NCI-H510A treated with DMSO at 0.1 percent for 48 hours (cell line): ENCODE measurements at places on chromosomes 1 and 21.

GRCh38 chr1:17696417-17697301 is 58.5 kb upstream of the ACTL8 start:
- DNase-seq, result no peak

- no peak for DNase-seq
Measured at GRCh38 chr1:15540186-15540585, 13.5 kb downstream of the DNAJC16 start.

DNA sequence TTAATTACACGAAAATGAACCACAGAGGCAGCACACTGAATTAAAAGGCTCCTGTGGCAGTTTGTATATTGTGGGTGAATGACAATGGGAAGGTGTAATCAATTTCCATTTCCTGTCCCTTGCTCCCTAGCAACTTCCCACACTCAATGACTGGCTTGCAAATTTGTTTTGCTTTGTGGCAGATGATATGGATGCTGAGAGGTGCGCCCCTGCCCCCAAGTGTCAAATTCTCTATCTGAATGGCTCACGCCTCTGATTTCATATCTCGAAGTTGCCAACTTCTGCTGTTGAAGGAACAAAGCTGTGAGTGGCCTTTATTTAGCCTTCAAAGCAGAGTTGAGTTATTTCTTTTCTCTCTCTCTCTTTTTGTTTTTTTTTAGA is 86.0 kb downstream of the FOXD2 start:
- no peak for DNase-seq

- no peak for DNase-seq
Measured at GRCh38 chr1:57850176-57850940, 426.5 kb upstream of the DAB1 start.

GRCh38 chr1:77375990-77376389 is 94.2 kb downstream of the AK5 start:
- no peak for DNase-seq

DNA sequence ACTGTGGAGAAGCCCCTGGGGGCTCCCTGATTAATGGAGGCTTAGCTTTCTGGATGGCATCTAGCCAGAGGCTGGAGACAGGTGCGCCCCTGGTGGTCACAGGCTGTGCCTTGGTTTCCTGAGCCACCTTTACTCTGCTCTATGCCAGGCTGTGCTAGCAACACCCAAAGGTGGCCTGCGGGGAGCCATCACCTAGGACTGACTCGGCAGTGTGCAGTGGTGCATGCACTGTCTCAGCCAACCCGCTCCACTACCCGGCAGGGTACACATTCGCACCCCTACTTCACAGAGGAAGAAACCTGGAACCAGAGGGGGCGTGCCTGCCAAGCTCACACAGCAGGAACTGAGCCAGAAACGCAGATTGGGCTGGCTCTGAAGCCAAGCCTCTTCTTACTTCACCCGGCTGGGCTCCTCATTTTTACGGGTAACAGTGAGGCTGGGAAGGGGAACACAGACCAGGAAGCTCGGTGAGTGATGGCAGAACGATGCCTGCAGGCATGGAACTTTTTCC is 24.8 kb downstream of the PCSK9 start:
- DNase-seq, result no peak

DNA sequence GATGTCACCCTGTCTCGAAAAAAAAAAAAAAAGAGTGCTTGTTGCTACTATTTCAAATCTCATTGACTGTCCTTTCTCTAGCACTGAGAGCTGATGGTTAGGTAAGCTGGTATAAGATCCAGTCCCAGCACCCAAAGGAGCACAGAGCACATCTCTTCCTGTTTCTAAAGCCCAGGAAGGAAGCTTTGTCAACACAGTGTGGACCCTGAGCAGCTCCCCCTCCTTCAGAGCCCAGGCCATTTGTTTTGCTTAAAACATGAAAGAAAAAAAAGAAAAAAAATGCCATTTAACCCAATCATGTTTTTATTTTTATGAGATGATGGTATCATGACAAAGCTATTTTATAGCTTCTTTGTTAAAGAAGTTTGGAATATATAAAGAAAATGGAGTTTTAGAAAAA is 184.1 kb upstream of the DUSP10 start:
- DNase-seq, result no peak

GRCh38 chr1:24325587-24326449 is 6.7 kb downstream of the GRHL3 start:
- no peak for DNase-seq

DNA sequence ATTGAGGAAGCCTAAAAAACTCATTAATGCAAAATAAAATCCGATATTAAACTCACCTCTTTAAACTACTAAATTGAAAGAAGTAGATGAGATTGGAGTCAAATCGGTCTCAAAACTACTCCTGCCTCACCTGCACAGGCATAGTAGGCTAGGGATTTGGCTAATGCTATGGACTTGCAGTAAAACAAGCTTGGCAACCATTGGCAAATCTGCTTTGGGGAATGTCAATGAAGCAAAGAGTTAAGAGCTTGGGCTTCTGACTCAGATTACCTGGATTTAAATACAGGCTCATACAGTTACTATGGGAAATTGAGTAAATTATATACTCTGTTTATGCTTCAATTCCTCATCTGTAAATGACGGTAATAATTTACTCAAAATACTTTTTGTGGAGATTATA is 111.4 kb downstream of the TTLL7 start:
- no peak for DNase-seq

DNA sequence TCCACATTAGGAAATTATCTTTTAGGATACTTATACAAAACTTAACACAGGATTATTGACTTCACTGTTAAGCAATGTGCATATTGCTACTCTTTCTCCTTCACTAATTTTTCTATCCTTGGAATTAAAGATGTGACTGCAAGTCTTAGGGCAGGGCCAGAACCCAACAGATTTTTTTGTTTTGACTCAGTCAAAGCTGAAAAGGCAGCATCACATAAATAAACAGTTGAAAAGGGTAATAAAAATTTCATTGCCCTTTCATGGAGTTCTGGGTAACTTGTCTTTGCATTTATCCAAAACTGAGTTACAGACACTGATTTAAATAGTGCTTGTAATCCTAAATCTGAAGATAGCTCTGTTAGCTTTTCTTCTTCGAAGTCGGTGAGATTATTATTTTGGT is 1.9 kb upstream of the TMEM35B start:
- no peak for DNase-seq

GRCh38 chr1:93692451-93692861 is 10.8 kb upstream of the BCAR3 start:
- no peak for DNase-seq

DNA sequence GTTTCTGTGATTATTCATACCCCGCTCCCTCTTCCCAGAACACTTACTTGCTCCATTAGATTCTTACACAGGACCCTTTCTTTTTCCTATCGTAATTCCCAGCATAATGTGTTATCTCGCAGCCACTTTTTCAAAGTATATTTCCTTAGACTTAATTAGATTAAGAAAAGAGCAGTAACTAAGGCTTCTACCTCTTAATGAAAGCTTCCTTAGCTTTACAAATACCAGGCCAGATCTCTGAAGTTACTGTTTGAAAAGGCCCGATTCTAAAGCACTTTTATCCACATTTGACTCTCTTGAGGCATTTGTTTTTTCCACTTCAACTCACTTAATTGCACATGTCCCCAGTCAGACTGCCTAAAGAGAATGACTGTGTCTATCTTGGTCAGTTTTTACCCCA is 1264.3 kb upstream of the ADGRL2 start:
- no peak for DNase-seq

DNA sequence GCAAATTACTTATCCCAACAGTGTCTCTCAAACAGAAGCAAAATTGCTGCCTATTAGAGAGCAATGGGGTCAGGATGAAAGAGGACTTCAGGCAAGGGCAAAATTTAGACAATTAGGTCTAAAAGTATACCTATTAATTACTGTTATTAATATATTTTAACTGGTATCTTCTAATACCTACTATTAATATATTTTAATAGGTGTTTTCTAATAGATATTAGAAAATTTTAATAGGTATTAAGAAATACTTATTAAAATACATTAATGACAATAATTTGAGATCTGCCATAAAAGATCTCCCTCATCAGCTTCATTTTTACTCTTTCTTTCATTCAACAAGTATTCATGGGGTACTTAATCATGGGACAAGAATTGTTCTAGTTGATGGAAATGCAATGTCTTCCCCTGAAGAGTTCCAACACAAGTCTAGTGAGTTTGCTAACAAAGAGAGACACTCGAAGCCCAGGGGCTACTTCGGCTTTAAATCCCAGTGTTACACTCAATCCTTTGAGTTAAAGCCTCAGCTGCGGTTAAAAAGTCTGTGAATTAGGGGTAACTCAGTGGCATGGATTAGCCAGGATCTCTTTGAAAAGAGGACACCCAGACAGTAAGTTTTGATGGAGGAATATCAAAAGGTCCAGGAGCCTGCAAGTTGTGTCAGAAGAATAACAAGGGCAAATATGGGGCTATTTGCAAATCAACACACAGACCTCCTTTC is 44.1 kb downstream of the STYXL2 start:
- DNase-seq, result no peak

DNA sequence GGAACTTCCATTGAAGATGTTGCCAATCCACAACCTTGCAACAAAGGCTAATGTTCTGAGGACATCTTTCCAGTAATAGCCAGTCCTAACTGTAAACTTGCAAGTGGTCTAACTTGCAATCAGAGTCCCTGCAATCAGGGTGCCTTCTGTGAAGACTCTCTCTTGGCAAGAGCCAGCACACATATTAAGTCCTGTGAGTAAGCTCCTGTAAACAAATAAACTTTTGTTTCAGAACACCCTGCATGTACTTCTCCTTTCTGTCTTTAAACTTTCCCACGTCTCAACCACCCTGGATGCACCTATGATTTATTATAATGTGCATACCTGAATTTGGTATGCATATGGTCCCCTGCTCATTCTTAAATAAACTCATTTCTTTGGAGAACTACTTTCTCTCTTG is 9.1 kb downstream of the GBP7 start:
- no peak for DNase-seq

- peak; percentile 88 for DNase-seq
Measured at GRCh38 chr1:43123031-43123430, 49.1 kb downstream of the EBNA1BP2 start.
